ENCODE measurements at places on chromosomes 11 and 22.

DNA sequence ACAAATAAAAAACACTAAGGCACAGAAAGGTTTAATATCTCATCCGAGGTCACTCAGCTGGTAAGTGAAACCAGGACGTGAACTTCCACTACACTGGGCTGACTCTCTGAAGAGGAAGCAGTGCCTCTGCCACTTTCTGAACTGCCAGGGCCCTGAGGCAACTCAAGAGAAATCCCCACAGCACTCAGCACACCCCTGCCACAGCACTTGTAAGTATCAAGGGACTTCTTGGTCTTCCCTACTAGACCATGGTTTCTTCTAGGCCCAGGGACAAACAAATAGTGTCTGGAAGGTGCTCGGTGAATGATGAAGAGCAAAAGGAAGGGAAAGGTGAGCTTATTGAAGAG is 49.7 kb downstream of the RPL27A start:
- no peak for DNase-seq

DNA sequence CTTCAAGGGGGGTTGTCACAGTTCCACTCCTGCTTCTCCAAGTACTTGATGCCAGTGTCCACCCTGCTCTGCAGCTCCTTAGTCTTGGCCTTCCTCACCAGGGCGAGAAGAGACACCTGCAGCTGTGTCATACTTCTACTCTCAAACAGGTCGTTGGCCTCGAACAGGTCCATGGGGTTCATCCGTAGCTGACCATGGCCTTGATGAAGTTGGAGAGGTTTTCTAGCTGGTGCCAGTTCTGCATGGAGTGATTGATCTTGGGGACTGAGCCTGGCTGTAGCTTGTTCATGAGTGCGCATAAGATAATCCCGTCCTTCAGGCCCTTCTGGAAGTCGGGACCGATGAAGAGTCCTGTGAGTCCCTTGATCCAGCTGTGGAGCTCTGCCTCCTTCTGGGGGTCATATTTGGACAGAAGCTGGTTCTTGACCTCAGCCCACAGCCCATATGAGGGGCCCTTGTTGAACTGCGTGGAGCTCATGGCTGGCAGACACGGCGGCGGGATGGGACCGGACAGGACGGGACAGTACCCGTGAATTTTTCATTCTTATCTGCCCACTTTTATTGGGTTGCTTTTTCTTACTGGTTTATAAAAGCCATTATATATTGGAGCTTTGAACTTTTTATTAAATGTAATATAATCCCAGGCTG is 33.4 kb upstream of the HORMAD2 start:
- no peak for DNase-seq

DNA sequence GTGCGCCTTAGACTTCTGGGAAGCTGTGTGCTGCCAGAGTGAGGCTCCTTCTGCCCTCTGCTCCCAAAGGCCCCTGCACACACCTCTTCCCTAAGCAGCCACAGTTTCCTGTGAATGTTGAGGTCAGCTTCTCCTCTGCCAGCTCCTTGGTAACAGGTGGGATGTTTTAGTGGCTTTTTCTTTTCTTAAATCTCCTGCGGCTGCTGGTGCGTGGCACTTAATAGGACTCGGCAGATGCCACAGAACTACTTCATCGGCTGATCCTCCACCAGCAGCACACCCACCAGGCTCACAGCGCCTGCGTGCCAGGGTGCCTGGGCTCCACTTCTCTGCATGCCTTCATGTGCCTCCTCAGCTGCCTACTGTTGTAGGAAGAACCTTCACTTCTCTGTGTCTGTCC is 87.8 kb downstream of the RCN1 start:
- DNase-seq: no peak

GRCh38 chr11:104094576-104094975 is 58.1 kb downstream of the DDI1 start:
- DNase-seq: no peak

DNA sequence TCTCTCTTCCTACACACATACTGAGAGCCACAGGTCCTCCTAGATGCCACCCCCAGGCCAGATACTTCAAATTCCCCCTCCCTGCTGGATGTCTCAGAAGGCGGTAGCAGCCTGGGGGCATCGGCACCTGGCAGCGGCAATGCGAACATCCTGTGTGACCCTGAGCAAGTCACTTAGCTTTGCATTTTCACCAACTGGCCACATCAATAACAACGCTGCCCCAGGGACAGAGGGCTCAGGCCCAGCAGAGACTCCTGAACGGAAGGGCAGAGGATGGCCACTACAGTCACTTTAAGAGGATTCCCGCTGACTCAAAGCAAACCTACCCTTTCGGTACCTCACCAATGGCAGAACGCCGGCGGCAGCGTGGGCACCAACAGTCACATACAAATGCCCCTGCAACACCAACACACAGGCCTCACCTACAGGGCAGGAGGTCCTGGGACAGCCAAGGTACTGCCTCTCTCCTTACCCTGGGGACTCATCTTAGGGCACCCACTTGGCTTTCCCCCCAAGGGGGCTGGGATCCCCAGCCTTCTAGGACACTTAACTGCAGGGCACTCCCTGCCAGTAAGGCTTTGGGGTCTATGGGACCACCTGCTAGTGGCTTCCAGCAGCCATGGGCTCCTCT is 1.6 kb downstream of the LMO1 start:
- DNase-seq: no peak

DNA sequence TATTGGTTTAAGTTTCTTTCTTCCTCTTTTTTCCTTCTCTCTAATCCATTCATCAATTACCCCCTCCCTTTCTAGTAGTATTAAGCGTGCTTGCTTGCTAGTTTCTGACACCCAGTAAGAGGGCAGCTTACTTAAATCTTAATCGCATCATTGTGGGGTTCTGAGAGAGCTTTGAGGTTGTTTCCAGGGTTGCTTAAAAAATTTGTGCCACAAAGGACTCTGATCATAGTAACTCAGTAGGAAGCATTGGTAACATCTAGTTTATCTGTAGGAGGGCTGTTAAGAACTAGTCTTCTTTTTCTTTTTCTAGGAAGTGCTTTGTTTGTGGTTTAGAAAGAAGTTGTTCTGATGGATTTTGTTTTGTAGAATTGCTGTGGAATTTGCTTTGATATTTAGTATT is 45.3 kb downstream of the TMEM135 start:
- DNase-seq: no peak
